ENCODE measurements at places on chromosomes 2 and 18. TPM values are rescaled to one million over a fixed set of nuclear protein-coding genes. Genes with fewer than 3 reads are reported as not detected.
A peak's percentile ranks its signal among the peaks of the same experiment; 100 is the strongest.

The UGT1A3 gene
- not detected for total RNA-seq

The THAP4 gene
- 69.8 TPM for total RNA-seq

GRCh38 chr2:42327125-42327524 lies 33.9 kb downstream of the COX7A2L start:
- no peak overlapping the region for H3K27ac ChIP-seq
- H3K27me3 ChIP-seq: no peaks in the 10 kb centered on the region
- DNase-seq: no peak
- no peaks in the 10 kb centered on the region for H3K4me1 ChIP-seq

DNA sequence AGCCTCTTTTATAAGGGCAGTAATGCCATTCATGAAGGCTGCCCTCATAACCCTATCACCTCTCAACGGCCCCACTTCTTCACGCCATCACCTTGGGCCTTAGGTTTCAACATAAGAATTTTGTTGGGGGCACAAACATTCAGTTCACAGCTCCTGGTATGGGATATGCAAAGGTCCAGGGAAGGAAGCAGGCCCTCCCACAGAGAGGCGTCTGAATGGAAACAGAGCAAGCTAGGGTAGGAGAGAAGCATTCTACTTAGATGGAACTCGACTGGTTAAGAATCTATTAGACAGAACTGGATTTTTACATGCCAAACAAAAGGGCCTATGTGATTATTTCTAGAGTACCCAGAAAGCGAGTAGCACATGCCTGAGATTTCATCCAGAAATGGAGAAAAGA lies 42.8 kb downstream of the PROKR1 start:
- no peak overlapping the region for H3K27ac ChIP-seq
- peak; percentile 57 for DNase-seq
- no peaks in the 10 kb centered on the region for H3K4me1 ChIP-seq
- no peak overlapping the region for H3K4me3 ChIP-seq
- no peaks in the 10 kb centered on the region for H3K36me3 ChIP-seq

DNA sequence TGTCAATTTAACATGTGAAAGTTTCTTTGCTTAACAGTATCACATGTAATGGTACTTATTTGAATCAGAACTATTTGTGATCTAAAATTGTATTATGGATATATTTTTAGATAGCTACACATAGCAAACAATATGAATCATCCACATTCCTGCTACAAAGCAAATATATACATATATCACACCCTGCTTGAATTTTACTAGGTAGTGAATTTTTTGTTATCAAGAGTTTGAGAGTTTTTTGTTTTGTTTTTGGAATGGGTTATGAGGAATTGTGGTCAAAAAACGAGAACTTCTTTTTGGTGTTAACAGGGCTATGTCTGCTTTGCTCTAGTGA lies 635.7 kb downstream of the NRXN1 start:
- H3K27ac ChIP-seq: no peak overlapping the region
- H3K36me3 ChIP-seq: no peaks in the 10 kb centered on the region
- no peak overlapping the region for H3K4me3 ChIP-seq

- H3K4me3 ChIP-seq: no peak overlapping the region
- no peaks in the 10 kb centered on the region for H3K4me1 ChIP-seq
Observed at GRCh38 chr2:15323227-15323626, 237.9 kb downstream of the NBAS start.

DNA sequence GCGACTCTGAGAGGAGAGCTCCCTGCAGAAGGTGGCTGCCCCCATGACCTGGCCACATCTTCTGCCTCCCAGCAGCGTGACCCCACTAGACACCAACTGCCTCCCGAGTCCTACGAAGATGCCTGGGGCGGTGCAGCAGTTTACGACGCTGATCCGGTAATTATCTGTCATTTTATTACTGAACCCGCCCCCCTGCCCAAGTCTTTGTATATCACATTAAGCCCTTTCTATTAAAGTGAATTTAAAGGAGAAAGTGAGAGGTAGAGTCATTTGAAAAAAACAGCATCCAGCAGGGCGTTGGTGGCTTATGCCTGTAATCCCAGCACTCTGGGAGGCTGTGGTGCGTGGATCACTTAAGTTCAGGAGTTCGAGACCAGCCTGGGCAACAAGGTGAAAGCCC lies 33.4 kb downstream of the ABCG8 start:
- no peak overlapping the region for H3K27ac ChIP-seq
- no peak overlapping the region for H3K4me3 ChIP-seq
- peaks cover 40% of the 10 kb centered on the region for H3K27me3 ChIP-seq
- H3K4me1 ChIP-seq: no peaks in the 10 kb centered on the region
